Body of pancreas (tissue), 4 donors: ENCODE measurements at places on chromosomes 16 and 17. TPM values are rescaled to one million over a fixed set of nuclear protein-coding genes. Genes with fewer than 3 reads are reported as not detected.

GRCh38 chr17:56478836-56479447 lies 114.6 kb upstream of the NOG start:
- no peak for DNase-seq
- H3K4me3 ChIP-seq = no peak overlapping the region
- H3K27me3 ChIP-seq = no peaks in the 10 kb centered on the region
- H3K4me1 ChIP-seq = no peaks in the 10 kb centered on the region
- H3K27ac ChIP-seq = no peak overlapping the region

DNA sequence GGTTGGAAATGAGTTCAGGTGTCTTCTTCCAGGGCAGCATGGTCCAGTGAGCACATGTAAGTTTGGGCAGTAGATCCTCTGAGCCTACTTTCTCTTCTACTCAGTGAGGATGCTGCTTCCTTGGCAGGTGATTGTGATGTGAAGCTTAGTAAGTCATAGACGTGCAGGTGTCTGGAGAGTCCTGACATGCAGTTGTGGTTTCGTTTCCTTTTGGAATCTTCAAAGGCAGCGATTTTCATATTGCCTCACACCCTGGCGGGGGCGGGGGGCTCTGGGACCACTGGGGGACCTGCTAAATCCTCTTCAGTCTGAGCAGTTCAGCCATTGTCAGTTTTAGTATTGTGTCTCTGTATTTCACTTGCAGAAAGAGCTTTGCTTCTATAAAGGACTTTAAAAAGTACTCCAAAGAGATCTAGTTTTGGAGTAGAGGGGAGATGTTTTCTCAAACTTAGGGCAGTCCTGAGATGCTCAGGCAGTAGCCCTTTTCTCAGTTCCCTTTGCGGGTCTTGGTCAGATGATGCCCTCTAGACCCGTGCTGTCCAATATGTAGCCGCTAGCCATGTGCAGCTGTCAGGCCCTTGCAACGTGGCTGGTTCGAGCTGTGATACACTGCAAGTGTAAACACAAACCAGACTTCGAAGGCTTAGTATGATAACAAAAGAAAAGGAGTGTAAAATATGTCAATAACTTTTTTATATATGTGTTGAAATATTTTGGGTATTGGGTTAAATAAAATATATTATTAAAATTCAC lies 4.0 kb upstream of the CDK5R1 start:
- DNase-seq = peak; percentile 19
- H3K4me3 ChIP-seq = no peak overlapping the region
- H3K27ac ChIP-seq = peak overlapping the region; percentile 74
- H3K27me3 ChIP-seq = no peaks in the 10 kb centered on the region
- peaks cover 22% of the 10 kb centered on the region for H3K4me1 ChIP-seq
- no peaks in the 10 kb centered on the region for H3K36me3 ChIP-seq

DNA sequence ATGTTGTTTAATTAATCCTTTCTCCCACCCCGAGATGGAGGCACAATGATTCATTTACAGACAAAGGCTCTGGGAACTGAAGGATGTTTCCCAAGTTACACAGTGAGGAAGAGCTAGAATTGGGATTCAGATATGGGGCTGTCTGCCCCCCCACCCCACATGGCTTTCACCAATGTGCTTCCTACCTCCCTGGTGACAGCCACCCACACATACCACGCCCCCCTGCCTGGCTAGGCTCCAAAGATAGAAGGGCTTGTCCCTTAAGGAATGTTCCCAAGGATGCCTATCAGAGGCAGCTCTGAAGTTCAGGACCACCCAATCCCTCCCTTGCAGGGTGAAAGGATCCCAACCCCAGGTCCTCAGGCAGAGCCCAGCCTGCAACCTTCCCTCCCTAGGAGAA lies 32.9 kb downstream of the CFAP20 start:
- no peak overlapping the region for H3K4me3 ChIP-seq
- H3K27ac ChIP-seq = no peak overlapping the region
- no peaks in the 10 kb centered on the region for H3K27me3 ChIP-seq
- H3K36me3 ChIP-seq = no peaks in the 10 kb centered on the region
- DNase-seq = no peak
- no peaks in the 10 kb centered on the region for H3K4me1 ChIP-seq

DNA sequence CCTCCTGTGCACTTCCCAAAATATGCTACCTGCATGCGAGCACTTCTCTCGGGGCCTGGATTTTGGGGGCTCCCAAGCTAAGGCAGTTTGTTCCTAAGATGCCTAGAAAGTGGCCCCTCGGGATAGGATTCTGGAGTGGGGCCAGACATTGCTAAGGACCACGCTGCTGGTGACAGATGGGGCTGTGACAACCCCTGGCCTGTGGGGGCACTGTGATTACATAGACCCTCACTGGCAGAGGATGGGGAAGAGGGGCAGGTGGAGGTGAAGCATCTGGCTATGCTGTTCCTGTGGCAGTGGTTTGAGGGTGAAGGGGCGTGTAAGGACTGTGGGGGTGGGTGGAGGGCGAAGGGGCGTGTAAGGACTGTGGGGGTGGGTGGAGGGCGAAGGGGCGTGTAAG lies 128.4 kb downstream of the ENGASE start:
- no peaks in the 10 kb centered on the region for H3K36me3 ChIP-seq
- DNase-seq = no peak
- no peak overlapping the region for H3K27ac ChIP-seq
- H3K4me1 ChIP-seq = no peaks in the 10 kb centered on the region
- no peak overlapping the region for H3K4me3 ChIP-seq

DNA sequence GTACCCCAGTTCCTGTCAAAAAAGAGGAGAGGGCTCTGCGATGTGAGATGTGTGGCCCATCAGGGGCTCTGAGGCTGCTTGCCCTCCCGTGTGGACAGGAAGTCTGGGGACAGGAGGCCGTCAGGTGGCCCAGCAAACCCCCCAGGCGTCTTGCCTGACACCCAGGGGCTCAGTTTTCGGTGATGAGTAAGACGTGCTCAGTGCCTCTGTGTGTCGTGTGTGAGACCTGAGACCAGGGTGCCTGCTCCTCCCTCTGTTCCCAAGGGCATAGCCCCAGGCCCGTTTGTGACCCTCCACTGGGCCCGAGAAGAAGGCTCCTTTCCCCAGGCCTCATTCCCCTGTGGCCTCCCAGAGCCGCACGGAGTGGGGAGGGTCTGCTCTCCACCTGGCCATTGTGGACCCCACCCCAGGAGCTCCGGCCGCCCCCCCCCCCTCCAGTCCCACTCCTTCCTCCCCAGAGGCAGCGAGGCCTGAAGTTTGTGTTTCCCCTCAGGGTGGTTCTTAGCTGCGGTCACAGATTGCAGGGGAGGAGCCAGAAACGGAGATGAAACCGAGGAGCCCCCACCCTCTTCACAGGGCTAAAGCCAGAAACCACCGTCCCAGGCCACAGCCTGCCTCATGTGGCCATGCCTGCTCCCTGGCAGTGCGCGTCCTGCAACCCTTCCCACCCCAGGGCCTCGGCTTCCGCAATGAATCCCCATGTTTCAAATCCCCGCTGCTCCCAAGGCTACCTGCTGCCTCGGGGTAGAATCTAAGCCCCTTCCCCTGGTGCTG lies 4.9 kb upstream of the ACTG1 start:
- H3K4me3 ChIP-seq = no peak overlapping the region
- H3K27ac ChIP-seq = peak overlapping the region; percentile 76
- H3K4me1 ChIP-seq = peaks cover 60% of the 10 kb centered on the region
- no peaks in the 10 kb centered on the region for H3K36me3 ChIP-seq

- no peak for DNase-seq
- no peak overlapping the region for H3K4me3 ChIP-seq
- no peaks in the 10 kb centered on the region for H3K4me1 ChIP-seq
- H3K27me3 ChIP-seq = no peaks in the 10 kb centered on the region
- H3K27ac ChIP-seq = no peak overlapping the region
Measured at GRCh38 chr17:58808609-58809563, 53.2 kb downstream of the PPM1E start.

GRCh38 chr16:17606460-17606859 lies 135.7 kb upstream of the XYLT1 start:
- H3K4me3 ChIP-seq = no peak overlapping the region
- no peaks in the 10 kb centered on the region for H3K27me3 ChIP-seq
- no peak overlapping the region for H3K27ac ChIP-seq
- DNase-seq = no peak
- H3K36me3 ChIP-seq = no peaks in the 10 kb centered on the region

The BCL7C gene
- total RNA-seq = 24.1 TPM
